ENCODE measurements at places on chromosomes 4 and X.

DNA sequence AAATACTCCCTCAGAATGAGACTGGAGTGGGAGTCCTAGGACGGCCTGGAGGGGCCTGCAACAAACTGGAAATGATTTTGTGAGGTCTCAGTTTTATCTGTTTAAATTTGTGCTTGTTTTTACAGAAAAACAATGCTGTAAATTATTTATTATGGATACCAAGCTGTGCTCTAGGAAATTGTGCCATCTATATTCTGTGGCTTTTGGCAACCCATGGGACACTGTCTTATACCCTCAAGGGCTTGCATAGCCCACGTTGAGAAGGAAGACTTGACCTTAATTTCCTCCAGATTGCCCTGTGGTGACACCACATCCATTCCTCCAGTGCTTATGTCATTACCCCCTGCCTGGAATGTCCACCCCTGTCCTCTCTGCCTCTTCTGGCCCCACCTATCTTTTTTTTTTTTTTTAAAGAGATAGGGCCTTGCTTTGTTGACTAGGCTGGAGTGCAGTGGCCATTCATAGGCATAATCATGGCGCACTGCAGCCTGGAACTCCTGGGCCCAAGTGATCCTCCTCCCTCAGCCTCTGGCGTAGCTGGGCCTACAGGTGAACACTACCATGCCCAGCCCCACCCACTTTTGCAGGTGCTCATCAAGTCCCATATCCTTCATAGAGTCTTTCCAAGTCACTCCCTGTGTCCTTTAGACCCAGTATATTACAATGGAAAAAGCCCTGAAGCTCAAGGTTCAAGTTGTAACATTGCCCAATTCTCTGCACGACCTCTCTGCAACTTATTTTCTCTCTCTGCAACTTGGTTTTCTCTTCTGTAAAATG, 77.4 kb downstream of the HPRT1 start:
- DNase-seq: no peak

DNA sequence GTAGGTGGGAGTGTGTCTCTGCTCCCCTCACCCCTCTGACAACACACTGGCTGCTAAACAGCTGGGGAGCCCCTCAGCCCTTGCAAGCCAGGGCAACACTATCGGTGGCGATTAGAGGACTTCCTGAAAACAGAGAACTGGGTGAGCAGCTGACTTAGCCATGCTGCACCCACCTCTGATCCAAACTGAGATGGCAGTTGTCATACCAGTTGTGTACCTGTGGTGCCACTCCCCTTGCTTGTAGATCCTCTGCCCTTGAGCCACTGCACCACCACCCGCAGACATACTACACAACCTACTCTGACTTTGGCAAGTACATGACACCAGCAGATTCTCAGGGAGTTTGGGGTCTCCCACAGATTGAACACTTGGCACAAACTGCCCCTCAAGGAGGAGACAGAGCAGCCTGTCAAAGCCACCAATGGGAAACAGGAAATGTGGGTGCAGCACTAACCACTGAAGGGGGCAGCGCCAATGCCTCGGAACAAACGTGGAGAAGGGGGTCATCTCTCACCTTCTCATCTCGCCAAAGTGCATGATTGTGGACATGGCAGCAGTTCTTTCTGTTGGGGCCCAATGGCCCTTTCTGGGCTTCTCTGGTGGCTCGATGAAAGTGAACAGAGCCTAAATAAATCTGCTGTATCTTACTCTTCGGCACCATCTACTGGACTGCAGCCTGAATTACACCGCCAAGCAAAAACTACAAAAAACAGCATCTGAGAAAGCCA, 119.8 kb downstream of the NEK1 start:
- no peak for DNase-seq

- DNase-seq: no peak
Observed at GRCh38 chr4:132238697-132239096, 910.4 kb upstream of the PCDH10 start.

DNA sequence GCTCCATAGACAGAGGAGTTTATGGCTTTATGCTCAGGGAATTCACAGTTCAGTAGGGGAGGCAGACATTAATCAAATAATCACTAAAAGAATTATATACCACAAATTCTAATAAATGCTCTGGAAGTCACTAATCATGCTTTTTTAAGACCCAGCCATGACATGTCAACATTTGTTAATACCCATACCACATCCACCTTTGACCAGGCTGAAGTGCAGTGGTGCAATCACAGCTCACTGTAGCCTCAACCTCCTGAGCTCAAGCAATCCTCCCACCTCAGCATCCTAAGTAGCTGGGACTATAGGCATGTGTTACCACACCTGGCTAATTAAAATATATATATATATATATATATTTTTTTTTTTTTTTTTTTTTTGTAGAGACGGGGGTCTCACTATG, 12.8 kb upstream of the SCD5 start:
- DNase-seq: no peak

GRCh38 chr4:153579872-153580271, 104.2 kb upstream of the TLR2 start:
- DNase-seq: no peak

All from stimulated activated CD4-positive, alpha-beta T cell treated with anti-CD3 and anti-CD28 coated beads, Interleukin-4, amount 100 ng/mL, for 48 hours (primary cell).